Kasumi-1 (cell line): ENCODE measurements at places on chromosomes 2 and 18.
A peak's percentile ranks its signal among the peaks of the same experiment; 100 is the strongest.

DNA sequence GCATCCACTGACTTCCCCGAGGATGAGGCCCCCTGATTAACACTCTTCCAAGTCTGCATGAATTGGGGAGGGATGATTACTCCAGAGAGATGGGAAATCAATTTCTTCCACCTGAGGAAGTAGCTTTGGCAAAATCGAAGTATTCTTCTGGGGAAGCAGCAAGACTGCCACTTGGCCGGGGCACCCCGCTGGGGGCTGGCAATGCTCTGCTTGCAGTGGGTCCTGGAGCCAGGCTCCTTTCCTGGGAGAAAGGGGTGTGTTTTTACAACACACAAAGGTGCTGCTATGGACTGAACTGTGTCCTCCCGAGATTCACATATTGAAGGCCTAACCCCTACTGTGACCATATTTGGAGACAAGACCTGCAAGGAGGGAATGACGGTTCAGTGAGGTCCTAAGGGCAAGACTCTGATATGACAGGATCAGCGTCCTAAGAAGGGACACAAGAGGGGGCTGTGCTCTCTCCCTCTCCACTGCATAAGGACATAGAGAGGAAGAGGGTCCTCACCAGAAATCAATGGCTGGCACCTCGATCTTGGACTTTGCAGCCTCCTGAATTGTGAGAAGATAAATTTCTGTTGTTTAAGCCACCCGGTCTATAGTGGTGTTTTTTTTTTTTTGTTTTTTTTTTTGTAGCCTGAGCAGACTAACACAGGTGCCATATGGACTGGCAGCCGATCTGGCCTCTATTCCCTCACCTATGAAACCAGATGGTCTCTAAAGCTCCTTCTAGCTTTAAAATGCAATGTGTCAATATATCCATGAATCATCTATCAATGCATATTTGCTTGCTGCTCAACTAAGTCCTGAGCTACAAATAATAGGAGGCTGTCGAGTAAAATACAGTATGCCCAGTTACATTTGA is 3.6 kb upstream of the SMARCAL1 start:
- DNase-seq, result peak; percentile 4

- DNase-seq, result no peak
These were observed 293.1 kb upstream of the HDAC4 start for GRCh38 chr2:239693761-239694415.

DNA sequence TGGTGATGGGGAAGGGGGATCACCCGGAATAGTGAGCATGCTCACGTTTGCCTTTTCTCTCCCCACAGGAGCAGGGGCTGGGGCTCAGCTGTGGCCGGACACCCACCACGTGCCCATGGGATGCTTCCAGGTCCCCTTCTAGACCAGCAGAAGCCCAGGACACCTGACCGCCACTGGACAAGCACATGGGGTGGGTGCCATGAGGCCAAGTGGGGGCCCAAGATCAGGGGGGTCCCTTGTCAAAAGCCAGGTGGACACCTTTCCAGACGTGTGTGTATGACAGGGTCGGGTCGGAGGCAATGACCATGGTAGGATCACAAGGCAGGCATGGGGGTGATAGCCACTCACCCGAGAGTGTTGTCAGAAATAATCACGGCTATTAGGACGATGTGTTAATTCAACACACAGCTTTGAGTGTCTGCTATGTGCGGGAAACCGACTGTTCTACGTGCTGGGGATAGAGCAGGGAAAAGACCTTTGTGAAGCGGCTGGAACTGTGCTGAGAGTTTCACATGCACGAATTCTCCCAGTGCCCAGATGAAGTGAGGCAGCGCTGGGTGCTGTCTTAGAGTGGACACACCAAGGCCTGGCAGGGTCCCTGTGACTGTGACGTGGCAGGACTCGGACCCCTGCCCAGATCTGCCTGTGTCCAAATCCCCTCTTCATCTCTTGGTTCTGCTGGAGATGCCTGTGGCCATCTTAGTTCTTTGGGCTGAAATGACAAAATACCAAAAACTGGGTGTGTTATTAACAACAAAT is 244.7 kb downstream of the NDUFA10 start:
- DNase-seq, result no peak

- DNase-seq, result peak; percentile 17
These were observed 85.9 kb downstream of the USP40 start for GRCh38 chr2:233480490-233481202.

GRCh38 chr2:198307093-198307492 is 502.7 kb downstream of the PLCL1 start:
- no peak for DNase-seq
